ENCODE measurements at places on chromosomes 16 and 17.

DNA sequence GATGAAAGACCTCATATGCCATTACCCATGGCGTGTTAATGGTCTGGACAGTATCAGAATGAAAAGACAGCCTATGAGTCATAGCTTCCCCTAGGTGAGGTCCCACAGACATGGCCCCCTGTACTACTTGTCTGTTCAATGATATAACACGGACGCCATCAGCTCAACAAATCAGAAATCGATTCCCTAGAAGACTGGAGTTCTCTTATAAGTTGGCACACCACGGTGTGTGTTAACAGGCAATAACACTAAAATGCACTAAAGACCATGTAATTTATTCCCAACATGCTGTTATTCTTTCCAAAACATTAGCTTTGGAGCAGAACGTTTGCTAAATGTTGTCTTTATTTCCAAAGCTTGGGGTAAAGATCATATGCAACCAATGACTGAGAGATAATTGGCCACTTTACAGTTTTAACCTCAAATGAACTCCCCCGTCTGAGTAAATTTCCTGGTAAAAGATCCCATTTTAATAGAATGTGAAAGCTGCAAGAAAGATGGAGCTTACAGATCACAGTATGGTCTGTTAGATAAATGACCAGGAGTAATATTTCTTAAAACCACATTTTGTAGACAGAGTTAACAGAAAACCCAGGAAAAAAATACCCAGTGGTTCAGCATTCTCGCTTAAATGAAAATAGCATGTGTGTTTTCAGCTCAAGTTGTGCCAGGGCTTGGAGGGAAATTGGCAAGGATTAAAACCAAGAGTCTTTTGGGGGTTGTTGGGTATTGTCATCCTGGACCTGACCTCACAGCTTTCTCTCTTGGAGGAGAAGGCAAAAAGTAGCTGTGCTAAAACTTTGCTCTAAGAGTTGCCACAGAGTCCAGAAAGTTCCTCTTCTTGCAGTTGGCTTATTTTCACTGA lies 65.9 kb downstream of the PCTP start:
- DNase-seq, result no peak

GRCh38 chr17:67974185-67974584 lies 22.1 kb downstream of the C17orf58 start:
- DNase-seq, result no peak

GRCh38 chr17:46940692-46941404 lies 17.9 kb downstream of the GOSR2 start:
- DNase-seq, result peak; percentile 13

DNA sequence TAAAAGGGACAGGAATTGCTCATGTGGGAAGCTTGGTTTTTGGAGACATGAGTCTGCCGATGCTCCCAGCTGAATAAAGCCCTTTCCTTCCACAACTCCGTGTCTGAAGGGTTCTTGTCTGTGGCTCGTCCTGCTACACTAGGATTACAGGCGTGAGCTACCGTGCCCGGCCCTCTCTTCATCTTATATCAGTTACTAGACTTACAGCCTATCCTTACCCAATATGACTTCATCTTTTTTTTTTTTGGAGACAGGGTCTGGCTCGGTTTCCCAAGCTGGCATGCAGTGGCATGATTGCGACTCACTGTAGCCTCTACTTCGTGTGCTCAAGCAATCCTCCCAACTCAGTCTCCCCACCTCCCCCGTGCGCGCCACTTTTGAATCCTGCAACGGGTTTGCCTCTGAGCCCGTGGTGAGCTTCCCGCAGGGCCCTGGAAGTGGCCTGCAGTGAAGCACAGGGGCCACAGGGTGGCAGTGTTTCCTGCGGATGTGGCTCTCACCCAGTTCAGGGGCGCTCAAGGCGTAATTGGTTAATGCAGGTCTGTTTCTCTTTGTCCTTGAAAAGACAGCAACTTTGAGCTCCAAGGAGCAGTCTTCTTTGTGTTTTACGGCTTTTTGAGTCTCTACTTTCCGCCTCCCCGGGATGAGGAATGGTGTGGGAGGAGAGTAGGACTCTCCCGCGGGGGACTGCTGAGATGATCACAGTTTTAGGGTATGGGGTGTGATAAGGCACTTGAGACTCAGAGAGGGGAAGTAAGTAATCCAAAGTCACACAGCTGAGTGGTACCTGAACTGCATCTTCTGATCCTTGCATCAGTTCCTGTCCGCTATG lies 22.7 kb upstream of the GPRC5B start:
- peak; percentile 26 for DNase-seq

- DNase-seq, result no peak
Measured at GRCh38 chr17:46264456-46265198, 30.3 kb upstream of the LRRC37A start.

- no peak for DNase-seq
Measured at GRCh38 chr17:28641579-28641978, 3.4 kb downstream of the BLTP2 start.

- no peak for DNase-seq
Measured at GRCh38 chr17:61133853-61134252, 265.8 kb upstream of the TBX2 start.

DNA sequence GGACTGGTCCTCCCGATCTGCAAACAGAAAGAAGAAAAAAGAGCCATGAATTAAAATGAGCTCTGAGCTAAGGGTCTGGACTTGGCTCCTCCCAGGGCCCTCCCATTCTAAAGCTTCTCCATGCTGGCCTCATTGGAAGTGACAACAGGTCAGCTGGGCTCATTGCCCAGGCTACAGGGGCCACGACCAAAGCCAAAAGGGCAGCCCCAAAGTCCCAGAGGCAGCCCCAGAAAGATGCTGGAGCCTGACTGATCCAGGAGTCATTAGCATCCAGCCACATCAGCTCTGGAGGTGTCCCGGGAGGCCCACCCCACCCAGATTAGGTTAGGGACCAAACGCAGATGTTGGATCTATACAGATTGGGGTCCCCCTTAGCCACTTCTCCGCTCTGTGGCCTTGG lies 58.2 kb downstream of the MYH11 start:
- no peak for DNase-seq

DNA sequence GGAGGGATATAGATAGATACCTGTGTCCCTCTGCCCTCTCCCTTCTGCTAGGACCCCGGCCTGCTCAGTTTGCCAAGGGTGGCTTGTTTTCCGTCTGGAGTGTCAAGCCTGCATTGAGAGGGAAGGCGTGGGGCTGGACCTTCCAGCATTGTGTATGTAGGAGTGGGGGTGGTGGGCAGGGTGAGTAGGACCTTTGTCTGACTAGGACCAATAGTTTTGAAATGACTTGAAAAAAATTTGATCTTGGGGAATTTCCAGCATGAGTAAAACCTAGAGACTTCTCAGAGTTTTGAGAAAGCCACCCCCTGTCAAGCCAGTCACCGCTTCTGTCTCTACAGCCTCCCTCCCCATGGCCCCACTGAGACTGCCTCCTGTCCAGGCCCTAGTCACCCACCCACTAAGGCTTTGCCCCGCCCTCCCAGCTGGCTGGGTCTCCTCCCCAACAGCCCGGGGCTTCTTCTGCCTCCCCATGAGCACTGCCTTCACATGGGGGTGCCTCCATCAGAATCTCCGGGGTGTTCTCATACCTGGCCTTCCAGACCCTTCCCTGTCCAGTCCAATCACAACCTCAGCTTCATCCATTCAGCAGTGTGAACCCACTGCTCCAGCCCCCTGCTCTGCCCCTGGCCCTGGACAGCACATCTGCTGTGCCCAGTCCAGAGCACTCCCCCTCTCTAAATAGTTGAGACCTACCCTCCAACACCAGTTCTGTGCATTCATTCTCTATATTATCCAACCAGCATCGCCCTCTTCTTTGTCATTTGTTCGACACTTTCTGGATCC lies 207.0 kb downstream of the MSI2 start:
- DNase-seq, result no peak

- no peak for DNase-seq
Measured at GRCh38 chr16:84532291-84532724, 27.8 kb upstream of the MEAK7 start.

DNA sequence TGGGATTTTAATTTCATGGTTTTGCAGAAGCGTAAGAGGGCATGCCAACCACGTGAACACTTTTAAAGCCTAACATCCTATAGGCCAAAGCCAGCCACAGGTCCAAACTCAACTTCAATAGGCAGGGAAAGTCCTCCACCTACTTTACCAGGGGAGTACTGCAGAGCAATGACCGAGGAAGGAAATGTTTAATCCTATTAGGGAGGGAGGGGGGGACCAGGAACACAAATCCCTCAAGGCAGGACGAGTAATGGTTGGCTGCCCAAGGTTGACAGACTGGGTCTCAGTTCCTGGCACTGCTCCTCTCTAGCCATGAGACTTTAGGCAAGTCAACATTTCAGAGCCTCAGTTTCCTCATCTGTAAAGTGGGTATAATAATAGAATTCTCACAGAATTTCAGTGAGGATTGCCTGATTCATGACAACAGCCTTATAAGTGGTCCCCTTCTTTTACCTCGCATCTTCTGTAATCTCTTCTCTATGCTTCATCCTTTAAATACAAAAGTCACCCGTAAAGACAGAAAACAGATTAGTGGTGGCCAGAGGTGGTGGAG lies 315.8 kb downstream of the HAPSTR1 start:
- no peak for DNase-seq

DNA sequence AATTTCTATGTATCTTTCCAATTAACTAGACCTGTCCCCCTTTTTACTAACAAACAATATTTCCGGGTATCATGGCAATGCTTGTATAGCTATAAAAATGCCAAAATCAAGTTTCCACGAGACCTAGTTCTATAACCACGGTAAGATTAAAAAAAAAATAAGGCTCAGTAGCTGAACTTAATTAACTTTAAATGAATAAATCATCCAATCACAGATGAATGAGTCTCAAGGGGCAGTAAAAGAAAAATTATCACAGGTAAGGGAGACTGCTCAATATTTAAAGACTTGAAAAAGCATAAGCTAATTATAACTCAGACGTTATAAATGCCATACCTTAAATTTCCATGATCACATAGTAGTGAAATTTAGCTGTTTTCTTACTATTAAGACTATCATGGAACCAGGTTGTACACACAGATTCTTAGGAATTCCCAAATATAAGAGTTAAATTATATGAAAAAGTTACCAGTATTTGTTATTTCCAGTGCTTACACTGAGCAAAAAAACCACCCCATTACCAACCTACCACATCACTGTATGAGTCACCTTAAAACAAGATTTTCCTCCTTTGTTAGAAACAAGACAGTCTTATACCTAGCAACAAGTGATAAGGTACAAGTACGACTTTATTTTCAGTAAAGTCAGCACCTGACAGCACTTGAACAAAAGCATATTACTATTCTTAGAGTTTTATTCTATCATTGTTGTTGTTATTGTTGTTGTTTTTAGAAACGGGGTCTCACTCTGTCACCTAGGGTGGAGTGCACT lies 20.6 kb downstream of the SSH2 start:
- DNase-seq, result no peak

GRCh38 chr16:55754056-55754455 lies 78.8 kb downstream of the CES1 start:
- no peak for DNase-seq

DNA sequence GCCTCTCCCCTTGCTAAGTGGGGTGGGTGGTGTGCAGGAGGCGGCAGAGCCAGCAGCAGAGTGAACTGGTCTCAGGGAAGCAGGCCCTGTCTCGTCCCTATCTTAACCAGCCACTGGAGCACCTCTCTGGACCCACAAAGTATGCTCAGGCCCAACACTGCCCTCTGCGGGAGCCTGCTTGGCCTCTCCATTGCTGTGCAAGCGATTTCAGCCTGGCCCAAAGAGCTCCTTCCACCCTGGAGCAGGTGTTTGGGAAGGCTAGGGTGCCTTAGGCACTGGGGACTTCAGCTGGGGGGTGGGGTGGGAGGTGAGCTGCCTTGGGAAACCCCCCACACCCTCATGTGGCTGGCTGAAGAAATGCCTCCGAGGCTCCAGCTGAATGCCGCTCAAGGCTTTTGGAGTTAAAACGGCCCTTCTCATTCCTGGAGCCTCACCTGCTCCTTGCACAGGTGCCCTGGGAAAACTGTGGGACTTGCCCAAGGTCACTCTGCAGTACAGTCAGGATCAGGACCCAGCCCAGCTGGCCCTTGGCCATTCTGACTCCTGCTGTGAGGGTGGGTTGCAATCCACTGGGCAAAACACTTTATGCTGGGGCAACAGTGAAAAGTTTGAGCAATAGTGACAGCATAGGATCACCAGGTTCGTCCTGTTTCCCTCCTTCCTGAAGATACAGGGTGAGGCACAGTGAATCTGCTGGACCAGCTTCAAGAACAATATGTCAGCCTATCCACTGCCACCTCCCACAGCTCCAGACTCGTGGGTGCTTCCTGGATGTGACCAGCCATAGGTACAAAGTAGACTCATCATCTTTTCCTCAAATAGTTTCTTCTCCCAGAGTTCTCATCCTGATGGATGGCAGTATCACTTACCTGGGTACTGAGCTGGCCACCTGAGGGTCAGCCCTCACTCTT lies 5.9 kb upstream of the UBE2O start:
- no peak for DNase-seq

DNA sequence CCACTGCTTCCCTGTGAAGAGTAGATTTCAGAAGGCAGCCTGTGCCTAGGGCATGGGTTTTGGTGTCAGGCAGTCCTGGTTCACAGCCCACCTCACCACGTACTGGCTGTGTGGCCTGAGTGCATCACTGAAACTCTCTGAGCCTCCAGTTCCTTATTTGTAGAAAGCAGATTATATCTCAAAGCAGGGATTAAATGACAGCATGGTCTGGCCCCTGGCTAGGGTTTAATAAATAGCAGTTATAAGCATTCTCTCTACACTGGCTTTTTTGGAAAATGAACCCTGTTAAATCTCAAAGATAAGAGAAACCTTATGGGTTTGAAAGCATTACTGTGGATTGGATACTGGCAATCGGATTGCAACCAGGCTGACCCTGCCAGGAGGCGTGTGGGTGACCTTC lies 2.9 kb upstream of the MT1M start:
- no peak for DNase-seq

DNA sequence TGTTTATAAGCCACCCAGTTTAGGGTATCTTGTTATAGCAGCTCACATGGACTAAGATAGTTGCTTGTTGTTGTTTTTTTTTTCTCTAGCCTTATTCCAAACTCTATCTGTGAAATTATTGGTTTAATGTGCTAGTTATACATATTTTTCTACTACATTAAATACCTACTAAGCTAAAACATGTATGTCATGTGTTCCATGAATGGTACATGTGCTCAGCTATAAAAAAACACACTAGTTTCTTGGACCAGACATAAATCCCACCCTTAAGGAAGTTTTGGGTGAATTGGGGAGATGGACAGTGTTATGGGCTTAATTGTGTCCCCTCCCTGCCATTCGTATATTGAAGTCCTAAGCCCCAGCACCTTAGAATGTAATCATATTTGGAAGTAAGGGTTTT lies 19.8 kb downstream of the ITPRIPL2 start:
- no peak for DNase-seq

- DNase-seq, result no peak
Measured at GRCh38 chr17:55829995-55830612, 79.3 kb downstream of the PCTP start.

GRCh38 chr17:8698162-8698971 lies 46.3 kb downstream of the CCDC42 start:
- no peak for DNase-seq

GRCh38 chr17:7112510-7113108 lies 2.0 kb downstream of the ASGR2 start:
- DNase-seq, result no peak

DNA sequence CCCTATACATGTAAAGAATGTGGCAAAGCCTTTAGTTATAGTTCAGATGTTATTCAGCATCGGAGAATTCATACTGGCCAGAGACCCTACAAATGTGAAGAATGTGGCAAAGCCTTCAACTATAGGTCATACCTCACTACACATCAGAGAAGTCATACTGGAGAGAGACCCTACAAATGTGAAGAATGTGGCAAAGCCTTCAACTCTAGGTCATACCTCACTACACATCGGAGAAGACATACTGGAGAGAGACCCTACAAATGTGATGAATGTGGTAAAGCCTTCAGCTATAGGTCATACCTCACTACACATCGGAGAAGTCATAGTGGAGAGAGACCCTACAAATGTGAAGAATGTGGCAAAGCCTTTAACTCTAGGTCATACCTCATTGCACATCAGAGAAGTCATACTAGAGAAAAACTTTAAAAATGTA lies 42.5 kb downstream of the ZNF267 start:
- DNase-seq, result no peak
